NT2/D1 (cell line): ENCODE measurements at places on chromosomes 2 and 18.

- DNase-seq = no peak
These were observed 486.6 kb upstream of the HS6ST1 start for GRCh38 chr2:128805237-128805636.

GRCh38 chr18:48326901-48327675 lies 82.1 kb downstream of the ZBTB7C start:
- DNase-seq = no peak

DNA sequence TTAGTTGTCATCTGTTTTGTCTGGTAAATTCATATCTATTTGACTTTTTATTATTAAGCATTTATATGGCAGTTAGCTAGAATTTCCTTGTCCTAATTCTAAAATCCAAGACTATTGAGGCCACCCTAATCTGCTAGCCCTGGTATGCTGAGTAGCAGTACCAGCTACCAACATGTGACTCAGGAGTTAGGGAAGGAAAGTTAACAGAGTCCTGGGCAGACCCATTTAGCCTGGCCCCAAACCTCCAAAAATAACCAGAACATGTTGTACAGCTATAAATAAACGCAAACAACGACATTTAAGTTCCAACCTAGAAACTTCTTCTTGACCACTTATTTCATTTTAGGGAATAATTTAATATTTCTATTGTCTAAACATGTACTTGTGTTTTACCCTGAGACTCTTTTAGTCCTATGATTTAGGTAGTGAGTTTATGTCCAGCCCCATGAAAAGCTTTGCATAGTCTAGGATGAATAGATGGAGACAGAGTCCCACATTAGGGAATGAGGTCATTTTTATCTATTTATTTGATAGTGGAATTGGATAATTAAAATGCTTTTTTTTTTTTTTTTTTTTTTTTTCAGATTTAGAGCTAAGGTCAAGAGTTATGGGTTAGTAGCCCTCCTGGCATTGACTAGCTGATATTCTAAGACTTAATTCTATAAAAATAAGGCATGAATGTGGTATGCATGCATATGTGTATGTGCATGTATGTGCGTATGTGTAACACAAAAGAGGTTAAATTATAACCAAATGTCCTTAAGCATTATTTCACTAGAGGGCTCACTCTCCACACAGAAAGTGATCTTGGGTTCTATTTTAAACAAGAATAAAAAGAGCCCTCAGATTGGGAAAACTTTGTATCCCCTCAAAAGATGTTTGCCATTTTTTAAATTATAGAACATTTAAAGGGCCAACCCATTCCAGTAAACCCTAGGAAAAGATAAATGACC lies 160.1 kb upstream of the MAPRE2 start:
- DNase-seq = no peak

- no peak for DNase-seq
These were observed 25.5 kb downstream of the TMEM247 start for GRCh38 chr2:46504685-46505471.

GRCh38 chr2:189466656-189467055 lies 25.4 kb downstream of the WDR75 start:
- DNase-seq = peak; percentile 22

DNA sequence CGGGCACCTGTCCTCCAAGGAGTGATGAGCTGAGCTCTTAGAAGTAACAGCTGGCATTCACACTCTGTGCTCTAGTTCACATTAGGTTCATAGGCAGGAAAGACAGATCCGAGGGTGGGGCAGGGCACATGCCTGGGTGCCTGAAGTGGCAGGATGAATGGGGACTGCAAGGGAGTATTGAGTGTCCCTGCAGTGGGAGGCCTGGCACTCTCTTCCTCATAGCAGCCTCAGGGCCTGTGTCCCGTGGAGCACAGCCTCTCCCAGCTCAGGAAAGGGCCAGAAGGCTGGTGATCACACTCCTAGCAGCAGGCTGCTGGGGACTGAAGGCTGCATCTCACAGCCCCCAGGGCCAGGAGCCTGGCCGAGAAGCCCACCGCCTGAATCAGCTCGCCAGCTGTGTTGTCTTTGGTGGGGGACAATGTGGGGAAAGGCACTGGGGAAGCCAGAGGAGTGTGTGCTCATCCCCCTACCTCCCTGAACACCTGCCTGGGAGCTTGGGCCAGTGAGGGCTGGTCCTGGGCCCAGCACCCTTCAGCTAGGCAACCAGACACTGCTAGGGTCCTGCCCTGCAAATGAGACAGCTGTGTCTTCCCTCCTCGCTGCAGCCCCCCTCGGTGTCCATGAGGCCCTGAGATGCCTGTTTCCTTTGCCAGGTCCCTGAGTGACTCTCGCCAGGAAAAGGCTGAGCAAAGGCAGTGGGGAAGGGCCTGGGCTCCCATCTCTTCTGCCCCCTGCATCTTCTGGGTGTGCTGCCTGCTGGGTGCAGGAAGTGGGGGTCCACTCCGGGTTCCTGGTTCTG lies 48.2 kb upstream of the HS6ST1 start:
- no peak for DNase-seq

DNA sequence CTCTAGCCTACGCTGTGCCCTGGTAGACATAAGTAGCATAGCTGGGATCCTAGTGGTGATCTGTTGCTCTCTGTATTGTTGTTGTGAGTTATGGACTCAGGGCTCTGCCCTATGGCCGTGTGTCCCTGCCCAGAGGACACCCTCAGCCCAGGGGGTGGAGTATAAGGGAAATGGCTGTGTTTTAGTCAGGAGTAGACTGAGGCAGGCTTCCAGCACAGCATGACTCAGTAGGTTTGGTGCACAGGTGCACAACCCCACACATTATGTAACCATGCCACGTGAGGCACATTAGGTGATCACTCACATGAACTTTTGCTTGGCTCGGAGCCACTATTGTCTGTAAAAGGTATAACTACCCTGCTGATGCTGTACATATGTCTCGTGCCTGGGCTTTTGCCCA lies 59.9 kb upstream of the PEX13 start:
- DNase-seq = no peak

DNA sequence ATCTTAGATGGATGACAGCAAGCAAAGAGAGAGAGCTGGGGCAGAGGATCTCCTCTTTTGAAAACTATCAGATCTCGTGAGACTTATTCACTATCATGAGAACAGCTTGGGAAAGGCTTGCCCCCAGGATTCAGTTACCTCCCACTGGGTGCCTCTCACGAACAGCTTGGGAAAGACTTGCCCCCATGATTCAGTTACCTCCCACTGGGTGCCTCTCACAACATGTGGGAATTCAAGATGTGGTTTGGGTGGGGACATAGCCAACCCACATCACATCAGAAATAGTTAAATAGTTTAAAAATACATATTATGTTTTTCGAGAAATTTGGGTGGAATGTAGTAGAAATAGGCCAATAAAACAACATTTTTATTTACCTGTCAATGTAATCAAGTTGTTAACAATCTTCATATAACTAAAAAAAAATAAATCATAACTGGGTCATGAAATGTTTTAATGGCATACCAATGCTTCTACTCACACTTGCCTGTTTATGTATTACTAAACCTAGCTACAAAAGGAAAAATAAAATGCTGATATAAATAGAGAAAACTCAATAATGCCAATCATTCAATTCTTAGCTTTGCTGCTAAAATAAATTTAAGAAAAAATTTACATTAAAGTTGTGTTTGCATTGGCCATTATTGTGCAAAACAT lies 608.9 kb downstream of the SUCLG1 start:
- no peak for DNase-seq

DNA sequence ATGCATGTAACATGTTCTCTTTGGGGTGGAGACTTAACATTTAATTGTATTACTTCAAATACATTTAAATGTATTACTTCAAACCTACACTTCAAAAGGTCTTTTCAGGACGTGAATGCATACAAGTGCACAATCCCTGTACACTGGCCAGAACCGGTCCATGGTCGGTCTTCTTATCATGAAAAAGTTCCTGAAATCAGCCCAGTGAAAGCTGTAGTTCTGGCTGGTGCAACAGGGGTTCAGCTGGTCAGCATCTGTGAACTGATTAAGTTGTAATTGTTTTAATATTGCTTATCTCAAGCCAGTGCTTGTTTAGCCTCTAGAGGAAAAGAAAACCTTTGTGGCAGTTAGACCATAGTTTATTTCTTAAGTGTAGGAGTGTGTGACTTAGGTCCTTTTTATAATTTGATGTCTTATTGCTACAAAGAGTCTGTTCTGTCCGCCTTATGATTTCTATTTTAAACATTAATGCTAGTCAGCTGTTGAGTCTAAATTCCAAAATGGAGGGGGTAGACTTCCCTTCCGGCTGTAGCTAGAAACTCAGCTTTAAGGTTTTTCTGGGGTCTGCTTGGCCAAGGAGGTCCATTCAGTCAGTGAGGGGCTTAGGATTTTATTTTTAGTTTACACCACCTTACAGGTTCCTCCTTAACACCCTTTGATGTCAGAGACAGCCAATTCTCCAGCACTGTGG lies 768 bp upstream of the CYBRD1 start:
- no peak for DNase-seq

GRCh38 chr18:57083485-57083884 lies 63.4 kb upstream of the BOD1L2 start:
- no peak for DNase-seq

DNA sequence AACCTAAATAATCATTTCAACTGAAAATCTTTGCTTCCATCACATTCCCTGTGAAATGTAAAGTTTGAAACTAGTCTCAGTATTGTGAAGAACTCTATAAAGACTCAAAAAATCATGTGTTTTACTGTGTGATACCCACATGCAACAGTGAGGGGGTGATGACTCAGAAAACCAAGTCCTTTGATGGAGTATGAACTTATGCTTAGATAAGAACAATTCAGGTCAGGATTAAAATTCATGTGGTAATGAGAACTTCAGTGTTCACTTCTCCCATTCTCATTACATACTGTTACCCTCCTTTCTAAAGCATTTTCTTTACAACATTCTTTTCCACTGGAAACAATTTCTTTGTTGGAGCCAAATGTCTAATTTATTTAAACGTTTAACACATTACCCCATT lies 360.2 kb downstream of the FSIP2 start:
- DNase-seq = no peak

GRCh38 chr18:77110936-77111335 lies 21.6 kb downstream of the MBP start:
- no peak for DNase-seq
